ENCODE measurements at places on chromosomes 3 and 15. TPM values are rescaled to one million over a fixed set of nuclear protein-coding genes. Genes with fewer than 3 reads are reported as not detected.

Gene PAK6
- total RNA-seq: 4.1 TPM

Gene TATDN2
- total RNA-seq: 21.5 TPM

Gene SAMD7
- not detected for total RNA-seq

Gene PIERCE2
- 4.1 TPM for total RNA-seq

Gene STIMATE
- 25.0 TPM for total RNA-seq
